Osteocyte (in vitro differentiated cells): ENCODE measurements at places on chromosomes 3 and 15. TPM values are rescaled to one million over a fixed set of nuclear protein-coding genes. Genes with fewer than 3 reads are reported as not detected.

- no peak for DNase-seq
Observed at GRCh38 chr3:32483772-32484171, 18.9 kb downstream of the CMTM6 start.

GRCh38 chr3:115385774-115386730, 237.3 kb upstream of the GAP43 start:
- DNase-seq: no peak

DNA sequence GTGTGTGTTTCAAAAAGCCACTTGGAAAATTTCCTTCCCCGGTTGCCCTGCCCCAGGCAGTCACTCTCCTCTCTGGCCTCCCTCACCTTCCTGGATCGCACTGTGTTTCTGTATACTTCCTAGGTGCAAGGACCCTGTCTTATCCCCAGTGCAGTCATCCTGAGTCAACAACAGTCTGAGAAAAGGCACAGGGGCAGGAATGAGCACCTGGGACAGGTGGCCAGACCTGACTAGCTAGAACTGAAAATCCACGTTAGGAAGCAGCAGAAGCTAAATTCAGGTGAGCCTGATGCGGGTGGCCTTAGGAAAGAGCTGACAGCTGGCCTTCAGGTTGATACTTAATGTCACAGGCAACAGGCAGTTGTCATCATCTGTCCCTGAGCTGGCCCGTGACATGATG, 62.9 kb upstream of the VGLL4 start:
- DNase-seq: peak; percentile 38

DNA sequence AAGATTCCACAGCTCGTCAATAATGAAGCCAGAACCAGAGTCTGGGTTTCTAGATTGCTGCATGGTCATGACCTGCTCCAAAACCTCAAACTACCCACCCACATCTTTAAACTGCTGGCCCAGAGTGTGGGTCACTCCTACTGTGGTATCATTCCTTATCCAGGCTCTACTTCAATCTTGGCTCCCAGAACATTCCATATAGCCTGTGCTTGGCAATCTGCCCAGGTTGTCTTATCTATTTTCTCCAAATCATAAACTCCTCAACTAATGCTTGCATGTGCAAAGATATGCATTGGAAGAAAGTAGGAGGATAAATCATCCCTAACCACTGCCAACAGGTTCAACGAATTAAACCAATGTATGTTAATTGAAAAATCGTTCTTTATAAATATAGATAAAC, 169.7 kb downstream of the ANXA2 start:
- no peak for DNase-seq

DNA sequence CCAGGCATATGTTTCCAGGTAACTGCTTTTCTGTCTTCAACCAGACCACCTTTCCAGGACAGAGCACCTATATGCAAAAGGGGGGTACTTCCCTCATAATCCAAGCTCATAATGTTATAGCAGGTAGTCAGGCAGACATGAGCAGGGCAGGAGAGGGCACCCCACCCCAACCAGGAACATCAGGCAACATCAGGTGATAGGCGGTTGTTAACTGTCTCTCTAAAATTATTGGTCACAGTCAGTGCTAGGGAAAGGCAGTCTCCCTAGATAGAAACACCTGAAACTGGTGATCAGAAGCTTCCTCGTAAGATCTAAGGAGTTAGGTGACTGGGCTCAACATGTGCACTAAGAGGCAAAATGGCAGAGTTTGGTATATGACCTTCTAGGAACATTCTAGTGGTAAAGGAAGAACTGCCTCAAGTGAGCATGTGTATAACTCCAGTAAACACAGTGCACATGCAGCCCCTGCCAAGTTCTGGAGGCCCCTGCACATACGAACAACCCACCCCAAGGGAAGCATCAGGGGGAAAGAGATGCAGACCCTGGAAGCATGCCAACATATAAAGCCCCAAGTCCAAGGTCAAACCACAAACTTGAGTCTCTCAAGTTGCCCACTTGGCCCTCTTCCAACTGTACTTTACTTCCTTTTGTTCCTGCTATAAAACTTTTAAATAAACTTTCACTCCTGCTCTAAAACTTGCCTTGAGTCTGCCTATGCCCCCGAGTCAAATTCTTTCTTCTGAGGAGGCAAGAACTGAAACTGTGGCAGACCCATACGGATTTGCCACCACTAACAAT, 270.9 kb downstream of the ULK4 start:
- DNase-seq: no peak

DNA sequence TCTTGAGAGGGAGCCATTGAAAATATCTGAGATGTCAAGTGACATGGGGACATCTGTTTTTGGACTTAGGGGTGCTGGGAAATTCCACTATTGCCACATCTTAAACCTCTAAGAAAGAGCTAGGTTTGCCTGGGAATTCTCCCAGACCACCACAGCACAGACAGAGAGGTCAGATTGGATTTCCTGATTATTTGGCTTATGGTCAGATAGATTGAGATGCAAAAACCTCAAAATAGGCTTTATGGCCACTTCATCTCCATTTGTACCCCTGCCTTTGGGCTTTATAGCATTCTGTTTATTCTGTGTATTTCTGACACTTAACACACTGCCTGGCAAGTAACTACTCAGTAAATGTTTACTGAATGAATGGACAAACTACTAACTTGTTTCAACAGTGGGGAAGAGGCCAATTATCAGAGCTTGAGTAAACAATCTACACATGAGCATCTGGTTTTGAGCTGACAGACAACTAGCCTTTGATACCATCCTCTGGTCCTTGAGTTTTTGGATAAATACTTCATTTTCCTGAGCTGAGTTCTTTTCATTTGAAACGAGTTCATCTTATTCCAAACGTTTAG, 81.8 kb downstream of the TP63 start:
- DNase-seq: no peak

The TNK2 gene
- total RNA-seq: 42.9 and 54.2 TPM in 2 replicates
